ENCODE measurements at places on chromosomes 7 and 10. TPM values are rescaled to one million over a fixed set of nuclear protein-coding genes. Genes with fewer than 3 reads are reported as not detected.

Gene FOXI2
- total RNA-seq: not detected

Gene PRXL2A
- total RNA-seq: 1.5 TPM

Gene CLRN3
- not detected for total RNA-seq

Gene MYOZ1
- not detected for total RNA-seq

Gene SEMA3A
- total RNA-seq: not detected

Gene LIPM
- not detected for total RNA-seq

Gene FRMD4A
- total RNA-seq: 1.3 TPM

Gene OR2A1
- total RNA-seq: not detected

Gene CBLL1
- 85.3 TPM for total RNA-seq

Gene CYP2C19
- total RNA-seq: not detected

GRCh38 chr7:46660402-46660980 lies 739.4 kb upstream of the IGFBP3 start:
- DNase-seq: no peak

DNA sequence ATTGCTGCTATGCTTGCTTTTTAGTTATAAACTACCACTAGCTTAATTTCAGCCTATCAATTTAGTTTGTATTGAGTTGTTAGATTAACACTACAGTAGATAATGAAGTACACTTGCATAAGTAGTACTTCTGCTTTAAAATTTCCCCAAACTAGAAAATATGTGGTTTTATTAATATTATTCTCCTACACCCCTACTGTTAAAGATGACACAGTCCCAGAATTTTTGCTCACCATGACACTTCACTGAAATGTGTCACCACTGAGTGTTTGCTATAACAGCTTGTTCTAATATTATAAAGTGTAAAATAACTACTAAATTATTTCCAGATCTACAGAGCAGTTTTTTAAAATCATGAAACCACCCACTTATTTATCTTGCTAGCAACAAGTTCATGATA lies 31.6 kb downstream of the RHEB start:
- DNase-seq: no peak

DNA sequence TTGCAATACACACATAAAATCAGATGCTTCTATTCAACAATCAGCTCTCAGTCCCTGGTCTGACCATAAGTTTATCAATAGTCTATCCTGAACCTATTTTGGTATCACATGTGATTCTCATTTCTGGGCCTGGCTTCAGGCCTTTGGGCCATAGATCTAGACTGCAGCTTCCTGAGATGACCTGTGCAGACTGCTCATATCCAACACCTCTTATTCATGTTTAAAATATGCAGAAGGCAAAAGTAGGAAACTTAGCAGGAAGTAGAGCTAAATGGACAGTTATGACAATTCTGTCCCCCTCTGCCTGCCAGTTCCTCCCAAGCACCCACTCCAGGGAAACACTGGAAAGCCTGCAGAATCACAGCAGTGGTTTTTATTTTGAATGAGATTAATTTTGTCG lies 53.3 kb downstream of the C7orf25 start:
- no peak for DNase-seq

DNA sequence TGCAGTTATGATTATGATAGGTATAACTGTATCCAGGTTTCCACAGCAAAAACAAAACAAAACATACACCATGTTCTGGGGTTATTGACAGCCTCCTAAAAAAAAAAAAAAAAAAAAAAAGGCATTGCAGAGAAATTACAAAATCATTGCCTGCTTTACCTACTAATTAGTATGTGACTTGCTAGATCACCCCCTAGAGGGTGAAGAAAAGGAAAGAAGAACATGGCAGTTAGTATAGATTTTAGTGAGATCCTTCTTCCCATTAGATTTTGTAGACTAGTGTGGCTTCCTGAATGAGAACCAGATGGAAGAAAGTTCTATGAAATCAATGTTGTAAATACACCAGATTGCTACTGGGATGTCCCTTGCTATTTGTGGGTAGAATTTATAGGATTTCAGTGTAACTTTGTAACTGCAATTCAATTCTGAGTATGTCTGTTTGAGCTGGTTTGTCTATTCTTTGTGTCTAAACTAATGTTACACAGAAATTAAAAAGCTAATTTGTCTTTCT lies 24.0 kb upstream of the AGBL3 start:
- no peak for DNase-seq

- no peak for DNase-seq
Observed at GRCh38 chr7:30859202-30859939, 52.3 kb upstream of the AQP1 start.

DNA sequence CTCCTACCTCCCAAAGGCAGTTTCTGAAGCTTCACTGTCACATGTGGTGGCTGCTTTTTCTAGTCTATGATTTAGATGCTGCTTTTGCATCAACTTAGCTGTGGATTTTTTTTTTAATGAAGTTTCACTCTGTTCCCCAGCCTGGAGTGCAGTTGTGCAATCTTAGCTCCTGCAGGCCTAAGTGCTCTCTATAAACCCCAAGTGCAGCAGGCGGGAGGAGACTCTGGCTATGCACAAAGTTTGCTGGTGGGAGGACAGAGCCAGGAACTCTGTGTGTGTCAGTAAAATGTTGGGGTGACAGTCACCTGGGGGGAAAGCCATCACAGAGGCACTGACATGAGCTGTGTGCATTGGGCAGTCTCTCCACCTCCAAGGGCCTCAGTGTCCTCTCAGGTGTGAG lies 138.8 kb upstream of the FAM20C start:
- no peak for DNase-seq

- no peak for DNase-seq
Observed at GRCh38 chr10:20970044-20970443, 72.9 kb upstream of the NEBL start.

GRCh38 chr7:112266595-112267270 lies 60.2 kb downstream of the ZNF277 start:
- DNase-seq: no peak

- DNase-seq: no peak
Observed at GRCh38 chr7:155398944-155399343, 59.0 kb upstream of the EN2 start.

- DNase-seq: no peak
Observed at GRCh38 chr10:32031920-32032319, 24.3 kb downstream of the KIF5B start.

DNA sequence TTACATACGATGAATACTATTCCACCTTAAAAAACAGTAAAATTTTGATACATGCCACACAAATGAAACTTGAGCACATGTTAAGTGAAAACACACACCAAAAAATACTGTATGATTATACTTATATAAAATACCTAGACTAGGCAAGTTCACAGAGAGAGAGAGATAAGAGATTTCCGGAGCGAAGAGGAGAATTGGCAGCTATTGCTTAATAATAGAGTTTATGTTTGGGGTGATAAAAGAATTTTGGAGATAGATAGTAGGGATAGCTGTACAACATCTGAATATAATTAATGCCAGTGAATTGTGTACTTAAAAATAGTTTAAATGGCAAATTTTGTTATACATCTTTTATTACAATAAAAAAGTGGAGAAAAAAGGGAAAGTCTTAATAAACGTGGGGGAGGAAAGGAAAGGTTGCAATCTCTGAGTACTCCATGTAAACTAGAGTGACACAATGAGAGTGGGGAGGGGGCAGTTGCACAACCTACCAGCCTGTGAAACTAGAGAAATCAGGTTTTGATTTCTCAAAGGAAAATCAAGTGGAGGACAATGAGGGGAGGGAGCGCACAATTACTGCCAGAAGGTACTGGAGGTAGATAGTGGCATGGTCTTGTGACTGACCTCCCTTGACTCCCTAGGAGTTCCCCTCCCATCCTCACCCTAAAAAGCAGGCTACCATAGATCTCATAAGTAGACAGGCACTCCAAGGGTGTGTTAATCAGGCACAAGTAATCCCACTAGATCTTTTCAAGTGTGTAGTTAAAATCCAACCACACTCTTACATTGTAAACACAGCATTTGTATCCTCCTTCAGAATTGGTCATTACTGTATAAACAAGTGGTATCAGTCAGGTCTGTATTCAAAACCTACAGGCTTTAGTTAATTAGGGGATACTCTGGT lies 31.6 kb upstream of the ANK3 start:
- no peak for DNase-seq

- DNase-seq: no peak
Observed at GRCh38 chr7:82264783-82265305, 178.7 kb downstream of the CACNA2D1 start.

GRCh38 chr10:43253461-43254198 lies 13.2 kb downstream of the RASGEF1A start:
- DNase-seq: no peak

GRCh38 chr10:32125023-32125422 lies 68.8 kb upstream of the KIF5B start:
- DNase-seq: no peak

DNA sequence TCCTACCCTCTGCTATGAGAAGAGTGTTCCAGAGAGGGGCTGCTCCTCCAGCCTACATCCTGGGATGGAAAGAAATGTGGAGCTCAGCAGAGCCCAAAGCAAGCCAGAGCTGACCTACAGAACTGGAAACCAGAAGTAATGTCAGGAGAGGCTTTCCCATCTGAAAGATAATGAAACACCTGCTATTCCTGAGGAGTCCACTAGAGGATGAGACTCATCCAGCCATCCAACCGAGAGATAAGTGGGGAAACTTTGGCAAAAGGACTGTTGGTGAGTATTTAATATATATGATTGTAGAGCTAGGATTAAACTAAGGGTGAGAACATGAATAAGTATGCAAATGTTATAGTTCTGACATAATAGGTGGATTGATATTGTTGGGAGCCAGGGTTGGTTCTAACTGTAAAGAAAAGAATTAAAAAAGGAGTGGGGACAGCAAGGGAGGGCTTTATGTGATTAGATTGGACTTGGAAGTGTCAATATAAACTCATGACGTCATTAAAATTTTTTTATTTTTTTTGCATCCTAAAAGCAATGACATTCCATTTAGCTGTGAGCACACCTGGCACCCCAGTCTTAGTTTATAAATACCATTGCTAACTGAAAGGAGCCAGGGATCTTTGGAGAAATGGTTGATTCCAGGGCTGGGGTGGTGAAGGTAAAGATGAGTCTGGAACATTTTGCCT lies 312.8 kb upstream of the NFE2L3 start:
- no peak for DNase-seq

DNA sequence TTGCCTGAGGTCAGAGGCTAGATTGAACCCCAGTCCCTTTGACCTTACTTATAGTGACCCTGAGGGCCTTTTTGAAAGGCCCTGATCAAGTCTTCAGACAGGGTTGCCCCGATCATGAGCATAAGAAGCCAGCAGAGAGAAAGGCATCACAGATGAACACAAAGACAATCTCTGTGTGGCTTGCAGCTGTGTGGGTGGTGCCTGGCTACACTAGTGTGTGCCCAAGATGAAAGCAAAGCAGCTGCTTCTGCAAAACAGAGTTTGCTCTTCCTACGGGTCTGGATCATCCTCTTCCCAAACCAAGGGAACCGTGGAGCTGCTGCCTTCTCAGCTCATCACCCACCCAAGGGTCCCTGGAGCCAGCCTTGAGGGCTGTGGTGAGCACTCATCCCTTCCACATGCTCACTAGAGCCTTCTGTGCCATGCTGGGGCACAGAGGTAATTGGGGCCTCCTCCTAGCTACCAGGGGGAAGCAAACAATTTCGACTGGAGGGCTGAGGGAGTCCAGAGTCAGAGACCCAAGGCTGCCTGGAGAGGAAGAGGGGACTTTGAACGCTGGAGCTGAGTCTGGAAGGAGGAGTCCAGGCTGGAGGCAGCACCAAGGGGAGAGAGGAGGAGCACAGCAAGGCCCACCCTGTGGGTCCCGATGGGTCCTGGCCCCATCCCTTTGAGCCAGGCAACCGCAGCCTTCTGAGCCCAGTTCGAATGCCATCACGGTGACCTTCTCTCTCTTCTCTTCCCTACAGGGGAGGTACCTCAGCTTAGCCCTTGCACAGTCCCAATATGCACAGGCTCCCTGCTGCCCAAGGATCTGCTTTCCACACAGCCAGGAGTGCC lies 42.3 kb downstream of the ANTXRL start:
- no peak for DNase-seq

DNA sequence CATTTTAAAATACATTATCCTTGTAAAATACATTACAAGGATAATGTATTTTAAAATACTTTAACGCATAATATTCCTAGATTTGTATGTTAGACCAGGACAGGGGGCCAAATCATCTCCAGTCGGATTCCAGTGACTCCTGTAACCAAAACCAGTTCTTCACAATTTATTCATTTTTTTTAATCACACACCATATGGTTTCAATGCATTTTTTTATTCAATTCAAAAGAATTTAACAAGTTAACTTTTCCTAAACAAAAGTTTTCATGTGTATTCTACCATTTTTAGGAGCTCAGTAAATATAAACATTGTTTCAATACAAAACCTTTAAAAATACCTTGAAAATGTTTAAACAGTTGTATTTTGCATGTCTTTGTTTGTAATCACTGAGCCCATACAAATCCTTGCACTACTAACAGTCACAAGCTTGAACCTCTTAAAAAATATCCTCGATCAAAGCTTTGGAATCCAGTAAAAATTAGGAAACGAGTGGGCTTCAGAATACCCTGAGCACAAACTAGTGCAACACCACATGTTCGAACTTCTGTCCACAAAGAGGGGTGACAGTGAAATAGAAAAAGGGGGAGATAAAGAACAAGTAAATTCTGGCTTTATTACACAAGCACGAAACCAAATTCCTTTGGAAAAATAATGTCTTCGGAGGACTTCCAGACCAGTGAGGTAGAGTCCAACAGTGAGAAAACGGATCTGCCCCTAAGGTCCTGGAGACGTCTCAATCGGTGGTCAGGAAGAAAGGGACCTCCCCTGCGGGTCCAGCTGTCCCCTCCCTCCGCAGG lies 1.6 kb downstream of the CCDC71L start:
- no peak for DNase-seq

GRCh38 chr10:58588673-58589265 lies 76.1 kb downstream of the BICC1 start:
- DNase-seq: no peak

- DNase-seq: no peak
Observed at GRCh38 chr10:74766501-74766900, 59.9 kb upstream of the KAT6B start.

DNA sequence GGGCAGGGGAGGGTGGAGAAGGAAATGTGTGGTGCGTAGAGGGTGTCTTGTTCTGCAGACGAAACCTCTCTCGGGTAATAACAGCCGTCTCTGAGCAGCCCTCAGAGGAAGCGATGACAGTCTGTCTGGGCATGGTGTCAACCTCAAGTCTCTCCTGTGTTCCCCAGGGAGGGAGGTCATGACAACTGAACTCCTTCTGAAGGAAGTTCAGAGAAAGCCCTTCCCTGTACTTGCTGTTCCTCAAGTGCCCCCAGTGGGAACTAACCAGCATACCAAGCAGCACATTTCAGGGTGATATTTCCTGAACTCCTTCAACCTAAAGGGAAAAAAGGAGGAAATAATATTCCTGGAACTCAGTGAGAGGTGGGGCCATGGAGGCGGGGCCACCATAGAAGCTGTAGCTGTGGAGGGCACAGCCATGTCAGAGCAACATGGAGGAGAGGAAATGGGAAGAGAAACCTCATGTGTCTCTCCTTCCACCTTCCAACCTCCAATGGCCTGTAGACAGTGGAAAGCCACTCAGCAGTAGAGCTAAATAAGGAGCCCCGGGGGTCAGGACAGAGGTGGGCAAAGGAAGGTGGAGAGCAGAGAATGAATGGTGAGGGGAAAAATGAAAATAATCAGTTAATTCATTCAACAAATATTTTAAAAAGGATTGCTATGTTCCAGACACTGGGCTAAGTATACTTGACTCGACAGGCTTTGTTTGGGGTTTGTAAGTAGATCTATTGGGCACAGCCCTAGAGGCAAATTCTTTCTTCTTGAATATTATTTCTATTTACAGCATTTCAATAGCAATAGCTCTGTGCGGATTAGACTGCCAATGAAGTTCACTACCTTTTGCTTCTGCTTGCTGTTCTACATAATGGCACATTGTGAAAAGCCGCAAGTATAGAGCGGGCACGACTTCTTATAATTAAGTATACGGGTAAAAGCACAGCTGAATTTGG lies 61.0 kb upstream of the AOAH start:
- no peak for DNase-seq

Data from T-helper 17 cell (primary cell).